ENCODE measurements at places on chromosomes 1 and 21. TPM values are rescaled to one million over a fixed set of nuclear protein-coding genes. Genes with fewer than 3 reads are reported as not detected.

DNA sequence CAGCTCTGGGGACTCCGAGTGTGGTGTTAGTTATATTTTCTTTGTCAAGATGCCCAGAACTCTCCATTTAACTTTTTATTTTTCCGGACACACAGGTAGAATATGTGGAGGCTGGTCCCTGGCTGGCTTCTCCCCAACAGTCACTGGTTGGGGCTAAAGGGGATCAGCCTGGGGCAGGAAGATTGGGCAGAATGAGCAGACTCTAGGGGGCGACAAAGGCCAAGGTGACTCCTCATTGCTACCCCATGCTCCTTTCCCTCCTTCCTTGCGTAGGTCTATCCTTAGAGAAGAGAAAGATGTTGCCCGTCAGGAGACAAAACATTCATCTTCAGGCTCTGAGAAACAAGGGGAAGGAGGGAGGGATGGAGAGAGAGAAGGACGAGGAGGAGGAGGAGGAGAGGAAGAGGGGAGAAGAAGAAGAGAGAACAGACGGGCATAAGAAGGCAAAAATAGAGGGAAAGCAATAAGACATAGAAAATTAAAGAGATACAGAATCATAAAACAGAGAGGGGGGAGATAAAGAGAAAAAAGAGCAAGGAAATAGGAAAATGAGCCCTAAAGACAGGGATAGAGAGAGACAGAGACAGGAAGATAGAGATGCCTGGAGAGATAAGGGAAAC, 89.9 kb downstream of the FOXD2 start:
- DNase-seq, result no peak
- peaks cover 44% of the 10 kb centered on the region for H3K27me3 ChIP-seq
- H3K36me3 ChIP-seq, result peaks cover 2% of the 10 kb centered on the region

Gene ERRFI1
- 0.94 TPM for total RNA-seq

Gene EPHX1
- 2.3 TPM for total RNA-seq

GRCh38 chr1:94883691-94884090, 43.2 kb downstream of the CNN3 start:
- H3K27ac ChIP-seq, result peak overlapping the region; percentile 81
- DNase-seq, result no peak
- no peaks in the 10 kb centered on the region for H3K27me3 ChIP-seq
- H3K36me3 ChIP-seq, result no peaks in the 10 kb centered on the region
- peak overlapping the region; percentile 62 for H3K4me3 ChIP-seq
- H3K4me1 ChIP-seq, result peaks cover 6% of the 10 kb centered on the region

GRCh38 chr1:178726545-178726944, 1.5 kb downstream of the RALGPS2 start:
- peak overlapping the region; percentile 86 for H3K4me3 ChIP-seq
- peaks cover 5% of the 10 kb centered on the region for H3K27me3 ChIP-seq
- no peaks in the 10 kb centered on the region for H3K36me3 ChIP-seq
- peaks cover 11% of the 10 kb centered on the region for H3K4me1 ChIP-seq

GRCh38 chr1:103529746-103530145, 4.2 kb downstream of the RNPC3 start:
- no peak overlapping the region for H3K4me3 ChIP-seq
- DNase-seq, result no peak
- H3K4me1 ChIP-seq, result peaks cover 41% of the 10 kb centered on the region
- H3K27me3 ChIP-seq, result no peaks in the 10 kb centered on the region
- peaks cover 41% of the 10 kb centered on the region for H3K36me3 ChIP-seq

Gene HFM1
- not detected for total RNA-seq
